Astrocyte of the hippocampus (primary cell): ENCODE measurements at places on chromosomes 4 and X.
A peak's percentile ranks its signal among the peaks of the same experiment; 100 is the strongest.

DNA sequence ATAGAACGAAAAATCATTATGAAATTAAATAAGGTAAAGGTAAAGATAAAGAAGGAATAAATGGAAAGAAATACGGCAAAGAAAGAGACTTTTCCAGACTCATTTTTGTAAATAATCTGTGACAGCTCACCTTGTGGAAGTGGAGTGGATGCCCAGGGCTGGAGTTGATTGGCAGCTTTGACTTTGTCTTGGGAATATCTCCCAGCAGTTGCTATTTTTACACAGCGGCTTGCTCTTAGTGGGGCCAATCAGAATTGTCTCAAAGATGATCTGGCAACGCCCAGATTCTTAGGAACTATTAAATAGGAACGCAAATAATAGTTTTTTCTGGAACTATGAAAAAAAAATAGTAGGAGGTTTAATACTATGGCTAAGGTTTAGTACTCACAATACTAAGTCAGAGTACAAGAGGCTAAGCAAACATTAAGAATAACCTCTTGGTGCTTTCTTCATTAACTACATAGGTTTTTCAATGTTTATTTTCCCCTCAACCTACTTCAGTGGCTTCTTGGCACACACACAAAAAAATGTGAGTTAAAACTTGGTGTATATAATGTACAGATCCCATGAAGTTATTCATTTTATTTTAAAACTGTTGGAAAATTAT, 132.7 kb downstream of the TRAM1L1 start:
- no peak for DNase-seq

DNA sequence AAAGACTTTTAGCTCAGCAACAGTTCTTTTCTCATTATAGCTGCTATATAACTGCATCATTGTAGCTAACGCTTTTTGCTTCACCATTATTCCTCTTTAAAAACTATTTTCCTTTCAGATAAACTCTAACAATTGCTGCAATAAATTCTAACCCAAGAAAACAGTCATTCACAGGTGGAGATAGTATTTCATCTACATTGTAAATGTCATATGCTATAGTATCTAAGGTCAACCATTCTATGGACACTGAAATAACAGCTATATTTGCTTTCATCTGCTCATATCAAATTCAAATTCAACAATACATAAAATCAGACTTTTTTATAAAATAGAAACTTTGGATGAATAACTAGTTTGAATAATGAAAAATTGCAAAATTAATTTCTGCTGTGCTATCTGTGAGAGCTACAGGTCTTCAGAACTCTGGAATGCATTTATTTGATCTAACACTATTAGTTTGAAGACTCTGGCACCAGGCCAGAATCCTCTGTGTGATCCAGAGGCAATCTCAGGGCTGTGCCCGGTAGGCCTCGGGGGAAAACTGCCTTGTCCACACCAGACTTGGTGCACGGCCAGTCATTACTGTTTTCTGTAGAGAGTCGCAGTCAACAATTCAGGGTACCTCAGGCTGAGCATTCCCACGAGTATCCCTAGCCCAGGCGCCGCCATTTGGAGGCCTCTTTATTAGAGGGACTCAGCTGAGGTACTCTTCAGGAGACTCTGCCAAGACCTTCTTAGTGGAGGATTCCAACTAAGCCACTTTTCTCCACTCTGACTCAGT, 332.4 kb downstream of the SLC7A11 start:
- peak; percentile 21 for DNase-seq

DNA sequence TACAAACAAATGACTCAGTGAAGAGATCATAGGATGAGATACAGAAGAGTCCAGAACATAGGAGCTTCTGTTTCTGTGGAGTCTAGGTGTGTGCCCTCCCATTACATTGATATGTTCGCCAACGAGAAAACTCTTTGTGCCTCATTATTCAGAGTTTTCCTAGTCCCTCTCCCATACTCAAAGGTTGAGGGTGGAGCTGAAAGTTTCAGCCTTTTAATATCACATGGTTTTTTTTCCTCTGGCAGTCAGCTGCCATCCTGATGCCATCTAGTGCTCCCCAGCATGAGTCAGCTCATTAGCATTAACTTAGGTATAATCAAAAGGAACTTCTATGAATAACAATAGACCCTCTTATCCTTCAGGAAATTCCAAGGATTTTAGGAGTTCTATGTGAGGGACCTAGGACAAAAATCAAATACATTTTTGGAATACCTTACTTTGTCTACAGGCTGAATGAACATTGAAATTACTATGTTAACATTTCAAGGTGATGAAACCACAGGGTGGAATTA, 559.6 kb upstream of the AMOT start:
- DNase-seq: peak; percentile 68

DNA sequence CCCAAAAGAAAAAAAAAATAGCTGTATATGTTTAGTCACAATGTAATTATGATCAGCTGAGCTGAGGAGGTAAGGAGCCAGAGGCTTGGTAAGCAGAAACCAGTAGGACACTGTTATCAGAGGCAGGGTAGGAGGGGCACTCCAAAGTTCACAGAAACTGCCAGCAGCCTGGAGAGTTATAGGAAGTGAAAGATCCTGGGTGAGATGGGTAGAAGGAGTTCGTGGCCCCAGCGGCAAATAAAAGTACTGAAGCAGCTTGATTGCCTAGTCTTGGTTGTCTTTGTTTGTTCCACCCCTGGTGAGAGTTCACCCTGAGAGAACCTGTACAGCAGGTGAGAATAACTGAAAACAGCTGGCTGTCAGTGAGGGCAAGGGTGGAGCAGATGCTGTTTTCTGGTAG, 340.8 kb downstream of the ADGRL3 start:
- DNase-seq: no peak

DNA sequence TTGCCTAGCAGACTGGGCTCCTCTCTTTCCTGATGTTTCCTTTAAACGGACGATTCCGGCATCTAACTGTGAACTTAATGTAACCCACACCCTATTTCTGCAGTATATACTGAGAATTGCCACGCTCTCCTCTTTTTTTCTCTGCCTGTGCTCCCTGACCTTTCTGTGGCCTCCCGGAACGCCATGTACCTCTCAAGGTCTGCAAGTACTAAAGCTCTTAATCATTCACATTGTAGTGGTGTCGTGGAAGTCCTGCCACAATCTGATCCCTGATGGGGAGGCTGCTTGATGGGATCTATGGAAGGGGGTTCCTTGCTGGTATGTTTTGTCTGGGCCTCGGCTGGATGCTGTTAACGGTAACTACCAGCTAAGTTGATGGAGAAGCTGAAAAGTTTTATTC, 302.9 kb upstream of the EPHA5 start:
- DNase-seq: no peak

- DNase-seq: no peak
Measured at GRCh38 chrX:131723646-131724045, 179.8 kb downstream of the OR13H1 start.

- DNase-seq: peak; percentile 10
Measured at GRCh38 chr4:146647615-146648460, 9.1 kb downstream of the POU4F2 start.

DNA sequence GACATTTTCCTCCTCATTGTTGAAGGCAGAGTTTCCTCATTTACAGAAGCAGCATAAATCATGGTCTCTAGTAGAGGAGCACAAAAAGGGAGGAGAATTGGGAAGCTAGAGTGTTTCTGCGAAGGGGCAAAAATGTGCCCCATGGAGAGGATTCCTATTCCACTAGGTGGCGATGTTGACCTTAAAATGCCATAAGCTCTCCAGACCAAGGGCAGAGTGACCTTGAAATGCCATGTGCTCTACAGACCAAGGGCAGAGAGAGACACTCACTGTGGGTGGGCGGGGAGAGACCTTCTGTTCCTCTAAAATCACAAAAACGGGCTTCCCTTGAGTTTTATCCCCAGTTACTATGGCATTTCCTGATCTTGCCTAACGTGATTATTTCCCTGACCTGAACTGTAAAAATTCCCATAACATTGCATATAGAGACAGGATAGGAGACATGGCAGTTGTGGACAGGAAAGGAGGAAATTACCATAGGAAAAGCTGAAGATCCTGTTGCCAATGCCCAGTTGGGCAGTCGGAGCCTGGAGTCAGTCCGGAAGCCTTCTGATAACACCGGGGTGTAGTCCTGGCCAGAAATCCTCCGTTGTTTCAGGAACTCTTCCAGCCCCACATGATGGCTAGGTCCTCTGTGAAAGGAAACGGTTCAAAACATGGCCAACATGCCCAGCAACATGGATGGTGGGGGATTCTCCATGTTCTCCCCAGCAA, 567.7 kb downstream of the MAGEB5 start:
- peak; percentile 49 for DNase-seq

DNA sequence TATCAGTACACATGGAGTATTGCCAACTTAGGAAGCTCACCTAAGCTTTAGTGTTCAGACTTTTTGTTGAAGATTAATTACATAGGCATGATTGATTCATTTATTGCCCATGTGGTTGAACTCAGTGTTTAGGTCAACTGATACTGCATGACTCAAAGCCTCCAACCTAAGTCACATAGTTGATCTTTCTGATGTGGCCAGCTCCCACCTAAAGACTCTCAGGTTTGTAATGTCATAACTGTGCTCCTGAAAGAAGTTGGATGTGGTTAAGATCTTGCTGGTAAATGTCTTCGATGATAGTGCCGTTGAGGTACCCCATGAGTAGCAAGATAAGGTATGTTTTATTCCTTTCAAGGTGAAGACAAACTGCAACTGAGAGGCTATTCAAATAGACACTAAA, 192.5 kb downstream of the EDA start:
- DNase-seq: no peak

DNA sequence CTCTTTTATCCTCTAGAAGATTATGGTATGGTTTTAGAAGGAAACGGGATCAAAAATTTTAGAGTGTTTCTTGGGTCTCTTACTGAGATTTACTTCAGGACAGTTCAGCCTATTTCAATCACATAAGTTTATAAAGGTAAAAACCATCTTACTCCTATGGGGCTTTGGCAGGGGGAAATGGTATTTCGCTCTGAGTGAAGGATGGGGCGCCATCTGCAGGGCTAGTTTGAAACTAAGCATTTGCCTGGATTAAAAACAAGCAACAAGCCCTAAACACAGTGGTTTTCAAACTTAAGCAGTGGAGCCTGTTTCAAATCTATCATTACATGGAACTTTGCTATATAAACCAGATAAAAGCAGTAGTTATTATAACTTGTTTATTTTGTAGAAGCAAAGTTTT, 361.5 kb upstream of the FMR1 start:
- DNase-seq: peak; percentile 12

DNA sequence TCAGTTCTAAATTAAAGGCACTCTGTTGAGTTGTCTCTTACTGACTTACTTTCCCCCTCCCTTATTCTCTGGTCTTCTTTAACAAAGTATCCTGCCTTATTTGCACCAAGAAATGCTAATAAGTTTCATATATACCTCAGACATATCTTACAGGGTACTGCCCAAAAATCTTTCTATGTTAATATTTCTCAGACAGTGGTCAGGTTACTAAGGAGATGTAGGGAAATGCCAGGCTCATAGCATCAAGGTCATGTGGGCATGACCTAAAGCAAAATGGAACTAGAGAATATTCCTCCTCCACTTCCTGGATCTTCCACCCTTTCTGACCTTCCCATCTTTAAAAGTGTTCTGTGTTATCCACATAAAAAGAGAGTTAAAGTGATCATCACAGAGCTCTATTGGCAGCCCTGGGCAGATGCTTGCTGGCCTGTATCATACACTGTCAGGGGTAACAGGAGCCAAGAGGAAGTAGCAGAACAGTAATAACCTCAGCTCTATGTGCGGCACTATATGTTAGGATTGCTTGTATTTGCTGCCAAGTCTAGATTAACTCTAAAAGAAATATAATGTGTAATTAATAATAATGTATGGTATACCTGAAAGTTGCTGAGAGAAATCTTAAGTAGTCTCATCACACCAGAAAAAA, 74.3 kb downstream of the IQCM start:
- no peak for DNase-seq

GRCh38 chr4:34373456-34373855, 1870.9 kb downstream of the ARAP2 start:
- DNase-seq: no peak

GRCh38 chr4:27005501-27005900, 144.9 kb downstream of the STIM2 start:
- peak; percentile 50 for DNase-seq

GRCh38 chr4:168124008-168124641, 31.8 kb downstream of the ANXA10 start:
- no peak for DNase-seq

DNA sequence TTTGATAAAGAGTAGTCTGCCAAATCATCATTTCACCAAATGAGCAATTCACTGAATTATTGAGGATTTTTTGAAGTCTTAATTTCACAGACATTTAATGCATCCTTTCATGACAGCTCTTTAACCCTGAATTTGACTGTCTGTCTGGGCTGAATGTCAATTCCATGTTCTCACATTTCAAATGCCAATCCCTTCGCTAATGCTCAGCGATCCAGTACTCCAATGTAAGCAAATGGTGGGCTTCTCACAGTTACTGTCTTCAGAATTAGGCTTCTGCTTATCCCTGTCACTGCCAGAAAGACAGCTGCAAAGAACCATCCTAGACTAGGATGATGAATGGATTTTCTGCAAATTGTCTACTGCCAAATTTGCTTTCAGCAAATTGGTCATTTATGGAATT, 36.2 kb upstream of the USP38 start:
- no peak for DNase-seq

- peak; percentile 92 for DNase-seq
Measured at GRCh38 chr4:19026281-19026680, 1004.7 kb upstream of the LCORL start.

DNA sequence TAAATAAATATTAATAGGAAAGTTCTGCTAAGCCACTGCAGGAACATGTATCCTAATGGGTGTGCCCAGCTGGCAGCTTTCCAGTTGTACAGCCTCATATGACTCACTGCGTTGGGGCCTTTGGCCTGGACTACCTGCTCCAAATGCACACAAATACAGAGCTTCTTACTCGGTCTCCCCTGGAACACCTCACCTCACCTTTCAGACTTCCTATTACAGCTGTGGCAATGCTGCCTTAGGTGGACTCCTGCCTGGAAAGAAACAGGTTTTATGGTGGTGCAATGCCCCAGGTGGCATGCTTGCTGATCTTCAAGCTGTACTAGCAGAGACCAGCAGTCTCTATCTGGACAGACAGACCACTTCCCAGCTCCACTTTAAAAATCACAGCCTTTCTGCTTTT, 85.7 kb upstream of the EXOC1L start:
- peak; percentile 23 for DNase-seq

DNA sequence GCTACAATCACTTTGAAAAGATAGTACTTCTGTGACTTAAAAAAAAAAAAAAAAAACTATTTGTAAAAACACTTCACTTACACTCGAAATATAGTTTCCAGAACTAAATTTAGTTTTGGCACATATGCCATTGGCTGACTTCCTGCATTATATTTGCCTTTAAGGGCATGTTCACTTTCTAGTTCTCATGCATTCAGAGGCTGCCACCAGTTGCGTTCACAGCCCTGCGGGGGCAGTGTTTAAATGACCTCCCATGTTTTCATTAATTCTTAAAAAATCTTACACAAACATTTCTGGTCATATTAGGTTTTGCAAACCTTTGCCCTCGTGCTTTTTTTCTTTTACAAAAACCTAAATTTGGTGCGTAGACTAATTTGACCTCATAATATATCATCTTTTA, 12.4 kb upstream of the ARHGAP6 start:
- DNase-seq: no peak

DNA sequence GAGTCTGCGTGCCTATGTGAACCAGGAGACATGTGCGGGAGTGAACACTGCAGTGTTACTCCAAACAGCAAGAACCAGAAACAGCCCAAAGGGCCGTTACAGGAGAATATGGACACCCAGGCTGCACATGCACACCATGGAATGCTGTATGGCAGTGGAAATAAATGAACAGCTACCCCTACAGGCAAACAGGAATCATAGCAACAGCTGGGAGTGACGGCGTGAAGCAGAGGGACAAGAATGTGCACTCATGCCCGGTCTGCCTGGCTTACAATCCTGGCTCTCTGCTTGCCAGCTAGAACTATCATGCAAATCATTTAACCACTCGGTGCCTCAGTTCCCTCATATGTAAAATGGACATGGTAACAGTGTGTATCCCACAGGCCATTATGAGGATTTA, 16.6 kb downstream of the GPKOW start:
- peak; percentile 60 for DNase-seq
